Fibroblast of upper back skin (primary cell): ENCODE measurements at places on chromosomes 2 and 18.

GRCh38 chr18:7872569-7872968 lies 305.5 kb downstream of the PTPRM start:
- peak; percentile 44 for DNase-seq

GRCh38 chr2:111936881-111937280 lies 38.5 kb downstream of the MERTK start:
- no peak for DNase-seq

- DNase-seq: no peak
Measured at GRCh38 chr2:204003276-204003990, 66.9 kb downstream of the ICOS start.

DNA sequence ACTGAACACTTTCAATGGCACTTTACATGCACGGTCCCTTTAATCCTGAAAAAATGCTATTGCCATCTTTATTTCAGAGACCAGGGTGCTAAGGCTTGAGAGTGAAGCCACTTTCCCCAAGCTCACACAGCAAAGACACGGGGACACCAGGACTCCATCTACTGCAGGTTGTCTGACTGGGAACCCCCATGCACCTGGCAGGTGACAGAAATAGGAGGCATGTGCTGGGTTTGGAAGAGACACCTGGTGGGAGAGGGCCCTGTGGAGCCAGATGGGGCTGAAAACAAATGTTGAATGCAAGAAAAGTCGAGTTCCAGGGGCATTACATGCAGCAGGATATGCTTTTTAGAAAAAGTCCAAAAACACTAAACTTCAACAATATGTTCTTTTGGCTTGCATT lies 5.2 kb upstream of the EHD3 start:
- DNase-seq: no peak

DNA sequence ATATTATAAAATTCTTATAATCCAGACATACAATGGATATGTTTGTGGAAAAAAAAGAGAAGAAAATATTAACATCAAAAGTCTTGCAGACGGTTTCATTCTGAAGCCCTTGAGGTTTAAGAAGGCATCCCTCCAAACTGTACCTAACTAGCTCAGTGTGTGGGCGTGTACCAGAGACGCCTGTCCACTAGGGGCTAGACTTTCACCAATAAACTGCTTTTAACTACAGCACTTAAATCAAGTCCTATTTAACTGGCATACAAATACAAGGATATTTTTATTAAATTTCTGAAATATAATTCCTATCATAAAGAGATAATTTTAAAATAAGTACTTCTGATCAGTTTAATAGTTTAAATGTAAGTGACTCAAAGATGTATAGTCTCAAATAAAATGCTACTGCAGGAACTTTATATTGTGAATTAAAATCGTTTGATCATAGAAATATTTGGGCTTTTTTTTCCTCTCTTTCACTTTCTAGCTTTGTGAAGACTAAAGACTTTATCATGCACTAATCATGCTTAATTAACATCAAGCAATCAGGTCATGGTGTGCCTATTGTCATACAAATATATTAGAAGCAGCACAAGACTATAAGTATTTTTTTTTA lies 437.7 kb downstream of the SATB2 start:
- peak; percentile 55 for DNase-seq

DNA sequence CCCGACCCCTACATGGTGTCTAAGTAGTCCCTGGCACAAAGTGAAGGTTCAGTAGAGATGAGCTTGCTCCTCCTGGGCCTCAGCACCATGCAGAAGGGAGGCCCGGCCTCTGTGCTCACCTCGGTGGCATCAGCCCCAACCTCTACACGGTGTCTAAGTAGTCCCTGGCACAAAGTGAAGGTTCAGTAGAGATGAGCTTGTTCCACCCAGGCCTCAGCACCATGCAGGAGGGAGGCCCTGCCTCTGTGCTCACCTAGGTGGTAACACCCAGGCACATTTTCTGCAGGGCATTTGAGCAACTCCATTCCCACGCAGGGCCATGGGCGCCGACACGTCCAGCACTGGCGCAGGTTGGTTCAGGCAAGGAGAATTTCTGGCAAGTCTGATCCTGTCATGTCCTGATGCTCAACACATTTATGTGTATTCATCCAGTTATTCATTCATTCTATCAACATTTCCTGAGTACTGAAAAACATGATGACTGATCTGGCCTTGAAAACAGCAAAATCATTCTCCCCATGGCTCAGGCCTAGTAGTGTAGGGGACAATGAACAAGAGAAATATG lies 408.2 kb upstream of the MYT1L start:
- no peak for DNase-seq

- peak; percentile 60 for DNase-seq
Measured at GRCh38 chr2:225037415-225038230, 4.6 kb downstream of the DOCK10 start.

DNA sequence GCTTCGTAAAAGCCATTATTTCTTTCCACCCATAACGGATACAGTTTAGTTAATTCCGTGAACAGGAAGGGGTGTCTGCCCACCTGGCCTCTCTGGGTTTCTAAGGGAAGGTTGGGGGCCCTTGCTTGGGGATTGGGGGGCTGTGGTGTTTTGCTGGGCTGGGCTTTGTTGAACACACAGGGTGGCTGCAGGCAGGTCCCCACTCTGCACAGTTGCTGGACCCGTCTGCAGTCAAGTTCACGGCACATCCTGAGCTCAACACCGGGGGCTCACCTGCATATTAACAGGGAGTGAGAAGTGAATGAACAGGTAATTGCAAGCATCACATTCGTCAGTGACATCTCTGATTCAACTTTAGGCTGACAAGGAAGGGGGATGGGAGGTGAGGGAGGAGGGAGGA lies 109.0 kb downstream of the ZNF516 start:
- no peak for DNase-seq

- no peak for DNase-seq
Measured at GRCh38 chr2:95276244-95276887, 2.1 kb downstream of the PROM2 start.

GRCh38 chr2:183614799-183615435 lies 490.7 kb downstream of the NUP35 start:
- peak; percentile 49 for DNase-seq

- DNase-seq: no peak
Measured at GRCh38 chr2:10305254-10305635, 2.5 kb downstream of the HPCAL1 start.

GRCh38 chr2:196853301-196854087 lies 44.3 kb upstream of the C2orf66 start:
- no peak for DNase-seq
